ENCODE measurements at places on chromosomes 11 and 22.

GRCh38 chr11:27456140-27456794, 16.3 kb downstream of the LGR4 start:
- no peak for DNase-seq

DNA sequence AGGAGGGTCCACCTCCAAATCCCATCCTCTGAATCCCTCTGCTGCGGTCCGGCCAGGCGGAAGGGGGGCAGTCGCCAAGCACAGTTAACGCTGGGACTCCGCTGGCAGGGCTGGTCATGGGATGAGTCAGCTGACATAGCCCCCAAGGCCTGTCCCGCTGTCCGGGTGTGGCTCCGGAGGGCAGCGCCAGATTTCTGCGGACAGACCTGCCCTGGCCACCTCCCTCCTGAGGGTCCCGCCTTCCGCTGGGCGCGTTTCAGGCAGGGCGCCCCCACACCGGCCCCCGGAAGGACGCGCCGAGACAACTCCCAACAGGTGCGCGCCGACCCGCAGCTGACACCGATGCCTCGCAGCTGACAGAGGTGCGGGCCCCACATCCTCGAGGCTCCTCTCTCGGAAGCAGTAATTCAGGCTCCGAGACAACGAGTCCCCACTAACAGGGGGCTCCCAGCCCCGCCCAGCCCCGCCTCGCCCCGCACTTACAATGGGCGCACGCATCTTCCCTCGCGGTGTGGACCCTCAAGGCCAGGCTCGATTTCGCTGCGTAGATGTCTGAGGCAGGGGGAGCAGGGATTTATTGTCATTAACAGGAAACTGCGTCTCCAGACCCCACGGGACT, 607 bp downstream of the PLAAT3 start:
- peak; percentile 47 for DNase-seq

DNA sequence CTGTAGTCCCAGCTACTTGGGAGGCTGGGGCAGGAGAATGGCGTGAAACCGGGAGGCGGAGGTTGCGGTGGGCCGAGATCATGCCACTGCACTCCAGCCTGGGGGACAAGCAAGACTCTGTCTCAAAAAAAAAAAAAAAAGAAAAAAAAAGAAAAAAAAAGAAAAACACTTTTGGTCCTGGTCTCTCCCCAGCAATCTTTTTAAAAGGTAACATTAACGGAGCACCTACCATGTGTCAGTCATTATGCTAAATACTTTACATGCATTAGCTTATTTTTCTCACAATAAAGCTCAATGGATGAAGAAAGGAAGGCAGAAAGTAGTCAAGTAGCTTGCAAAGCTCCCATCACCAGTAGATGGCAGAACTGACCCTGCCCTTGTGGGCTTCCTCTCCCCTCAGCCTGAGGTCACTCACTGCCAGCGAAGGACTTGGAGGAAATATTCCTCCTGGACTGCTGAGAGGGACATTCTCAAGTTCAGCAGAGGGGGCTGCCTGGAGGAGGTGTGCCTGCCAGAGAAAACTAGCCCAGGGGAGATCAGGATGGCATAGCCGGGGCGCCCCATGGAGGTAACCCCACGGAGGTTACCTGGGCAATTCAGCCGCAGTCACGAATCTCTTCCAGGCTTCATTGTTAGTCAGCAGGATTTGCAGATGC, 15.5 kb downstream of the APOL3 start:
- DNase-seq: no peak

- DNase-seq: no peak
These were observed 6.5 kb upstream of the CYB5R3 start for GRCh38 chr22:42655693-42656092.

- peak; percentile 39 for DNase-seq
These were observed 2.8 kb upstream of the TMPRSS13 start for GRCh38 chr11:117931971-117932370.

- DNase-seq: no peak
These were observed 316.0 kb upstream of the MTNR1B start for GRCh38 chr11:92653454-92653853.

- no peak for DNase-seq
These were observed 88.4 kb downstream of the CDKN1C start for GRCh38 chr11:2797121-2797711.

DNA sequence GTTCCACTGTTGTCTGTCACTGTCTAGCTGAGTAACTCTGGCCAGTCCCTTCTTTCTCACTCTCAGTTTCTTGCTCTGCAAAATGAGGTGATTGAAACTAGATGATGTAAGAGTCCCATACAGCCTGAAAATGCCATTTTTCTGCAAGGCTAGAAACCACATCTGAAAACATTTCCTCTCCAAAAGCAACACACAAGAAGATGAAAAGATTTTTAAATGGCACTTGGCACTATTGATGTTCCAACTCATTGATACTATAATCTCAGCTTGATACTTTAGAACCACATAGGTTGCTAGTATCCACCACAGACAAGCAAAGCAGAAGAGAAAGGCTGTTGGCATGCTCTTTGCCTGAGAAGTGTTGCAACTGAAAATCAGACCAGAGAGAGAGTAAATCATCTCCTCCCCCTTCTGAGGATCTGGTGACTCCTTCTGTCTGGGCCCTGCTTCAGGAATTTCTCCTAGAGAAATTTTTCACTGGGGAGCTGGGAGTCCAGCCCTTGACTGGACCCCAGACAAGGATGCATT, 1217.9 kb downstream of the LRRC4C start:
- no peak for DNase-seq

GRCh38 chr22:44311104-44311854, 1.5 kb downstream of the SHISAL1 start:
- DNase-seq: no peak

DNA sequence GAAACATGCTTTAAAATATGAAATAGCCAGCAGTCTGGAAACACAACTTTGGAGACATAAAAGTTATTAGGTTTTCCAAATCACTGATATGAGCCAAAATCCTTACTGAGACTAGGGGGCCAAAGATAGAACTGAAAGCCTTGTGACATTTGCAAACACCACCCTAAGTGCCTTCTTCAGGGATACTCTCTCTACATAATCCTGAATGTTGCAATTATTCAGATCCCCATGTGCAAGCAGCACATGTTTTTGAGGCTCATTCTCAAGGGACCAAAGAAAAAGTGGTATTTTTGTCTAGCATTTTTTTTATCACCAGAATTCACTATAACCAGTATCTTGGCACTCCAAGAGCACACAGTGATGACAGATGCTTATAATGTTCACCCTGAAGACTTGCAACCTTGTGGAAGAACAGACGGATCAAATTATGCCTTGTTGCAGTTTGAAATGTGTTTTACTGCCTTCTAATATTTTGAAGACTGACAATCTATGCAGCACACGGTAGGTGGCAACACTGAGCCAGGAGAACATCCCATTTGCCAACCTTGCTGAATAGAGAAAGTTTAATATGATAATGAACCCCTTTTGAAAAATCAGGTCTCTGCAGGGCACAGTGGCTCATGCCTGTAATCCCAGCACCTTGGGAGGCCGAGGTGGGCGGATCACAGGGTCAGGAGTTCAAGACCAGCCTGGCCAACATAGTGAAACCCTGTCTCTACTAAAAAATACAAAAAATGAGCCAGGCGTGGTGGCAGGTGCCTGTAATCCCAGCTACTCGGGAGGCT, 78.5 kb downstream of the PLEKHA7 start:
- no peak for DNase-seq

DNA sequence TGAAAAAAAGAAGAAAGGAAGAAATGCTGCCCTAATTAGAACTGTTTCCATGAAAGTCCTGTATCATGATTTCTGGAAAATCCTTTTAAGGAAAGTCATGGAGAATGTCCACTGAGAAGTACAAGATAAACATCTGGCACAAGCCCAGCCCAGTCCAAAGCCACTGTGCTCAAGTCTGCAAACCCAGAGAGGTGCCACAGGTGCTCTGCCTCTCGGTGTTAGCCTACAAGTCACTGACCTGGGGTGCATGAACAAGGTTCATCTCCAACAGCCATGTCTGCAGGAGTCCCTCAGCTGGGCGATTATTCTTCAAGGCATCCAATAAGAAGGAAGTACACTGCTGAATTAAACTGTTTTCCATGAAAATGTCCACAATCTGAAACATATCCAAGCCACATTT, 51.1 kb upstream of the SLC25A1 start:
- no peak for DNase-seq

DNA sequence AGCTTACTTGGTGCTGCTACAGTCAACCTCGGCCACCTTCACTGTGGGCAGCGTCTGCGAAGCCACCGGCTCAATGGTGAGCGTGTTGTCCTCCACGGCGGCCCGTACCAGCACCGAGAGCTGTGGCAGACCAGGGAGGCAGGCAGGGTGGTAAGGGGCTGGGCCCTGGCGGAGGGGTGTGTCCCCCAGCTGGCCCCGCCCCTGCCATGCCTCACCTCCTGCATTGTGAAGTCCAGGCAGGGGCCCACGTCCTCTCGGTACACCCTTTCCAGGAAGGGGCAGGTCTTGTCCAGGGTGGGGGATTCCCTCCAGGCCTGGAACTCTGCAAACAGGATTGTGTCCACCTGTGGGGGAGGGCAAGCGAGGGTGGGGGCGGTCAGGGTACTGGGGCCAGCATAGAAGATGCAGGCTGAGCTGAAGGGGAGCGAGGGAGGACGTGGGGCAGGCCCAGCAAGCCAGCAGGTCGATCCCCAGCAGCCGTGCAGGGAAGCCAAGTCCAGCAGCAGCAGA, 12.8 kb downstream of the RAB3IL1 start:
- no peak for DNase-seq

- no peak for DNase-seq
These were observed 425.6 kb downstream of the SHANK2 start for GRCh38 chr11:70826541-70827335.

GRCh38 chr22:42268852-42269410, 1.5 kb downstream of the TCF20 start:
- DNase-seq: no peak

DNA sequence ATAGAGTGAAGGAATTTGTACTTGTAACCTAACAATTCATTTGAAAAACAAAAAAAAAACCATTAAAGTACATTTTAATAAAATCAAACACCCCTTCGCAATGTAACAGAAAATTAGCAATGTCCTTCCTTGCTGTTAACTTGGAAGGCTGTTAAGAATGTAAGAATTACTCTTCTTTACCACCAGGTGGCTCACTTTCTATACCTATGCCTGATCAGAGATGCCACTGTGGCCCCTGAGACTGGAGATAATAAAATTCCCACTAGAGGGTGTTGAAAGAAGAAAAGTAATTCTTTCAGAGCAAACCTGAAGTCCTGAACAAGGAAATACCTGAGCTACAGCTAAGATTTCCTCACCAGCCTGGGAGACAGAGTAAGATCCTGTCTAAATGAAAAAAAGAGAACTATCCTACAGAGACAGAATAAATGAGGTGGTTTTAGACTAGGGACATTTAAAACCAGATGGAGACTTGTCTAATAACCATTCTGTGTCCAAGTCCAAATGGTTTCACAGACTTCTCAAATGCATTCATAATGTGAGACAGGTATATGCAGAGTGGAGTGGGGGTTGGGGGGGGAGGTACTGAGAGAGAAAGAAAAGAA, 1089.3 kb downstream of the FAM181B start:
- no peak for DNase-seq

DNA sequence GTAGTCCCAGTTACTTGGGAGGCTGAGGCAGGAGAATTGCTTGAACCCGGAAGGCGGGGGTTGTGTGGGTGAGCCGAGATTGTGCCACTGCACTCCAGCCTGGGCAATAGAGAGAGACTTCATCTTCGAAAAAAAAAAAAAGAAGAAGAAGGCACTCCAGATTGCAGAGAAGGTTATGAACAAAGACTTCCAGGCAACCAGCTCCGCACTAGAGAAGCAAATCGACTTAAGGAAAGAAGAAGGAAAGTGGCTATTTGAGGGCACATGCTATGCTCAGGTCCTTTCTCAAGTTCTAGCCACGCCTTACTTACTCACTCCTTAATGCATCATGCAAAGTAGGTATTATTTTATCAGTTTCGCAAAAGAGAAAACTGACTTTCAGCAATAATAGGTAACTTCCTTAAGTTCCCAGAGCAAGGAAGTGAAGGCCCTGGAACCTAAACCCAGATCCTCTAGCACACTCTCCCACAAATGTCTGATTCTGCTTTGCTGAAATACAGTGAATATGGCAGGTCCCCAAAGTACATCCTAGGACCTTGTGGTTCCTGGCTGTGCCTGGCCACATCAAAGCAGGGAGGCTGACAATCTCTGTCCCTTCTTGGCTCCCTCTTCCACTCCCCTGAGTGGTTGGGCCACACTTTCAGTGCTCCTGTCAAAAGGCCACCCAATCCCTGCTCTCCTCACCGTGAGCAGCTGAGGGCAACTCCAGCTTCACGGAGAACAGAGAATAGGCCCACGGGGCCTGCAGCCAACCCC, 14.2 kb downstream of the CD3E start:
- no peak for DNase-seq

DNA sequence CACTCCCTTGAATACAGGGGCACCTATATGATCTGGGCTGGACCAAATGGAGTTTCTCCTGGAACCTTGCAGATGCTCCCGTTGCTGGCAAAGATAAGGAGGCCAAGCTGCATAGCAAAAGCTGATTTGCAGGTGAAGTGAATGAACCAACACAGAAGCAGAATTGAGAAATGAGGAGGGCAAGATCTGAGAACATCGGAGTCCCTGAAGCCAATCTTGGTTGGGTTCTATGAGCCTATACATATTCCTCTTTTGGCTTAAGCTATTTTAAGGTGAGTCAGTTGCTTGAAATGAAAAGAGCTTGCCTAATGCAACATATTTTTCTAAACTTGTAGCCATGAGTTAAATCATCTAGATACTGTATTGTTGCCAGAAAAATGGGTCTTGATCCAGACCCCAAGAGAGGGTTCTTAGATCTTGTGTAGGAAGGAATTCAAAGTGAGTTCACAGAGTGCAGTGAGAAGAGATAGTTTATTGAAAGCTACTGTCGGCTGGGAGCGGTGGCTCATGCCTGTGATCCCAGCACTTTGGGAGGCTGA, 23.5 kb downstream of the WEE1 start:
- no peak for DNase-seq

GRCh38 chr11:31822927-31823643, 12.0 kb upstream of the PAX6 start:
- no peak for DNase-seq

DNA sequence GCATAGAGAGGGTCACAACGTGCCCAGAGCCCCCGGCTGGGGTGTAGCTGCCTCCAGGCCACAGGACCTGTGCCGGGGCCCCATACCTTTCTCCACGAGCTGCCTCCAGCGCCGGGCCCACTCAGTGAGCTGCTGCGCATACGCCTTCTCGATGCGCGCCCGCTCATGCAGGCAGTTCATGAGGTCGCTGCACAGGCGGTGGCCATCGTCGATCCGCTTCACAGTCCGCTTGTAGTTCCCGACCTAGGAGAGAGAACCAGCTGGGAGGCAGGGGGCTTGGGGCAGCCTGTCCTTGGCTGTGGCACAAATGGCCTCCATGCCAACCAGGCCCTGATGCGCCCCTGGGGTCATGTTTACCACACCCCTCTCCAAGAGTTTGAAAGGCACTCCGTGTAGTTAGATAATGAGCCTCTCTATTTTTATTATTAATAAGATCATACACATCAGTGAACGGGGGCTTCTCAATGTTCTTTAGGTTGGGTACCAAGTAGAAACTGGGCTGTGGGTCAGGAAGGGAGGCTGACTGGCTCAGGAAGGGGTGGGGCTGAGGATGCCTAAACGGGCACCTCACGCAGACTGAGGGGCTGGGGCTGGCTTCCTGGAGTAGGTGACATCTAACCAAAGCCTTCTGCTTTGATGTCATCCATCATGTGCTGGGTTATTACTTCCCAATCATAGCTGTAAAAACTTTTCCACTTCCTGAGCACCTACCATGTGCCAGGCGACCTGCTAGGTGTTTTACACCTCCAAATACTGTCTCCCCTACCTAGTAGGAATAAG, 36.5 kb upstream of the ARFGAP3 start:
- peak; percentile 13 for DNase-seq

GRCh38 chr11:93844568-93844967, 5.8 kb downstream of the VSTM5 start:
- DNase-seq: no peak
